NAMALWA (cell line): ENCODE measurements at places on chromosomes 13 and 19.

DNA sequence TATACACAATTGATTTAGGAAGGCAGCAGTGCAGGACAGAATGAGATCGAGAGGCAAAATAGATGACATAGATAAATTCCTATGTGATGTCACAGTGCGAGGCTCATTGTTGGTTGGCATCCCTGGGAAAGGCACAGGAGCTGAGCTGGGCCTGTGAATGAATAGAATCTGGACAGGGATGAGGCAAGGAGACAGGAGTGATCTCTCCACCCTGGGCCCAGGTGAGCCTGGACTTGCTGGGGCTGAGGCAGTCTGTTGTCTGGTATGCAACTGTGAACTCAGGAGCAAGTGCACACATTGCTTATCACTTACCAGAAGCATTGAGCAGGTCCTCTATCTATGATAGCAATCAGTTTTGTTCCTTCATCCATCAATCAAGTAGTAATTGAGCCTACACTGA lies 48.2 kb upstream of the ESD start:
- no peak for DNase-seq

DNA sequence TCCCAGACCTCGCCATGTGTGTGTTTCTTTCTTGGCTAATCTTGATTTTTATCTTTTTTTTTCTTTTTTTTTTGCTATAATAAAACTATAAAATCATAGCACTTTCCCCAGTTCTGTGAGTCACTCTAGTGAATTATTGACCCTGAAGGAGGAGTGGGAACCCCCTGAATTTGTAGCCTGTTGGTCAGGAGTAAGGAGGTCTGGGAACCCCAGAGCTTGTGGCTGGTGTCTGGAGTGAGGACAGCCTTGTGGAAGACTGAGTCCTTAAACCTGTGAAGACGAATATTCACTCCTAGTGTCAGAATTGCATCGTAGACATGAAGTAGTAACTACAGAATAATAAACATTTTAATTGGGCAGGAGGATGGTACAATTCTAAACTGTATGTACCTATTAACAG lies 7.4 kb downstream of the EID2B start:
- DNase-seq = no peak

DNA sequence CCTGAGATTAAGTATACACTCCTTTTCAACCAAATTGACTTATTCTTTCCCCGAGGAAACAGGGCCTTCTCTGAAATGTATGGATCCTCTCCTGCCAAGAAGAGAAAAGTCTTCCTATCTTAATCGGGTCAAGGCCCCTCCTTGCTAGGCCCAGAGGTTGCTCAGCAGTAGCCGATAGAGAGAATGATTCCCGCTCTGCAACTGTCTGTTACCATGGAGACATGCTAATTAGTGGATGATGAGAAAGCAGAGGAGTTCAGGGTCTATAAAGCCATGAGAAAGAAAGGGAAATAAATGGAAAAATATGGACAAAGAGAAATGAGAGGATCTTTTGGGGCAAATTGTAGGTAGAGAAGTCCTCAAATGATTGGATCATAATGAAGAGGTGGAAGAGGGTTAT lies 103.5 kb downstream of the POU4F1 start:
- DNase-seq = no peak

DNA sequence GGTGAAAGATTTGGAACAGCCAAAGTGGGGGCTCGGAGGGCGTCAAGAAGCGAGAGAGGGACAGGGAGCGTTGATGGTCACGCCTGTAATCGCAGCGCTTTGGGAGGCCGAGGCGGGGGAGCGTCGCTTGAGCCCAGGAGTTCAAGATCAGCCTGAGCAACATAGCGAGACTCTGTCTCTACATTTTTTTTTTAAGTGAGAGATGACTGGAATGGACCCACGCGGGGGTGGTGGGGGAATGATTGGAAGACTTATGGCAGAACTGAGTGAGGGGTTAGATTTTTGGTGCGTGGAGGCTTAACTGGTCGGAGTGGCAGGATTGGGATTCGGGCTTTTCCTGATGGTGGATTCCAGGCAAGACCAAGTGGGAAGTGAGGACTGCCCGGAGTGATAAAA lies 725 bp downstream of the PSMD8 start:
- no peak for DNase-seq

DNA sequence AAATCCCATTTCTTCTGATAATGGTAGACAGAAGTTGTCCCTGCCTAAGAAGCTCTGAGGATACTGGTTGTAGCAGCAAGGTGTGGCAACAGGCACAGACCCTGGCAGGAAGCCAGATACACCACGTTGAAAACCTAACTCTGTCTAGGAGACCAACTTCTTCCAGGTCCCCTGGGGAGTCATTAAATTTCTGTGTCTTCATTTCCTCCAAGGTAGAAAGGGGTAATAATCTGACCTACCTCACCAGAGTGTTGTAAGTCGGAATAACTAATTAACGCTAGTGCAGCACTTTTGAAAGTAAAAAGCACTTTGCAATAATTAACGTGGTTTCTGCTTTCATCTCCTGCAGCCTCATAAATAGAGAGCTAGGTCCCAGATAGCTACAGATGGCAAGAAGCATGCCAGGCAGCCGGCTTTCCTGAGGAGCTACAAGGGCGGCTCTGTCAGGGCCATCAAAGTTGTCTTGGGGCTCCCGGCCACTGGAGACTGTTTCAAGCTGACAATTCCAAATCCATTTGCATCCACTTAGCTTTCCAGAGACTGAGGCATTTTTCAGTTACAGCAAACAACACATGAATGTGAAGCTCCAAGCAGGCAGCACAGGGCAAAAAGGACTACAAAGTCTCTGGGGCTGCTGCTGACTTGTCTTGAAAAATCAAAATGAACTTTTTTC lies 176.2 kb downstream of the FOXO1 start:
- no peak for DNase-seq
